Large intestine (tissue), 12 donors: ENCODE measurements at places on chromosomes 2 and 18. TPM values are rescaled to one million over a fixed set of nuclear protein-coding genes. Genes with fewer than 3 reads are reported as not detected.
A peak's percentile ranks its signal among the peaks of the same experiment; 100 is the strongest.

- H3K4me1 ChIP-seq: peaks cover 3% of the 10 kb centered on the region
- peak within 1 kb of the TSS; percentile 53 for H3K4me3 ChIP-seq
- no peak within 1 kb of the TSS for H3K27ac ChIP-seq
Observed at GRCh38 chr2:23384551-23385343, at the start of gene KLHL29. TSS of gene KLHL29 (plus strand) at chr2:23385179. CDS start at chr2:23562197, 177,018 bp downstream.

DNA sequence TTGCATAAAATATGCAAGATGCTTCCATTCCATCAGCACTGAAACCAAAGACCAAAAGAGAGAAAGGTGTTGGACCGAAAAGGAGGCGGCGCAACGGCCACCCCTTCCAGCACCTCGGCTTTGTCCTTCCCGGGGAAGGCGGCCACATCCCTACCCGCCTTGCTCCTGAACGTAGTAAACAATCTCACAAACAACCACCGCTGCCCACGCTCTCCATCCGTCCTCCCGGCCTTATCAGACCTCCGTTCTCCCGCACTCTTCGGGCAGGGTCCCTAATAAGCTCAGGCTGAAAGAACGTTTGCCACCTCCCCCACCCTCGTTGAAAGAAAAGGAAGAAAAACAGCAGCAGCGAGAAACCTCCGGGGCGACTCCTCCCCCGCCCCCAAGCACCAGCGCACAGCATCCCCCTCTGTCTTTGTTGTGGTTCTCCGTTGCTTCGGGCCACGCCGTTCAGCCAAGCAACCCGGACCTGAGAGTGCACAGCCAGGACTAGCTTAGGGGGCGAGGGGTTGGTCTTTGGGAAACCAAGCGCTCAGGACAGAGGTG lies 4.4 kb downstream of the EVX2 start:
- no peaks in the 10 kb centered on the region for H3K36me3 ChIP-seq
- DNase-seq: no peak
- no peak overlapping the region for H3K4me3 ChIP-seq

Gene KCNS3
- polyA plus RNA-seq: 7.8 TPM

DNA sequence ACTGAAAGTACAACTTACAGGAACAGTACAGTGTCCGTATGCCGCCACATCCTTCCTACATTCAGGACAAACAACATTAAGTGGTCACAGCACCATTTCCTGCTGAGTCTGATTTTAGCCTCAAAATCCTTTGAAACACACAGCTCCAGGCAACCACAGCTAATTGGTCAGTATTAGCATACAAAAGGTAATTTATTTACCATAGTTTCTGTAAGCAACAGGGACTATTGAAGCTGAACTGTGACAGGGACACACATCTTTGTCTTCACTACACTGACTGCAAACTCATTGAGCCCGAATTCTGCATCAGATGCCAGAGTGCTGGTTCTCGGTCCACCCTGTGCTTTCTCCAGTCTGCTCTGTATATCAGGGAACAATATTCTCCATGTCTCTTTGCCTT lies 151.8 kb downstream of the ST6GAL2 start:
- no peak overlapping the region for H3K4me3 ChIP-seq
- no peak for DNase-seq
- H3K4me1 ChIP-seq: no peaks in the 10 kb centered on the region
- no peaks in the 10 kb centered on the region for H3K27me3 ChIP-seq
- H3K27ac ChIP-seq: no peak overlapping the region

DNA sequence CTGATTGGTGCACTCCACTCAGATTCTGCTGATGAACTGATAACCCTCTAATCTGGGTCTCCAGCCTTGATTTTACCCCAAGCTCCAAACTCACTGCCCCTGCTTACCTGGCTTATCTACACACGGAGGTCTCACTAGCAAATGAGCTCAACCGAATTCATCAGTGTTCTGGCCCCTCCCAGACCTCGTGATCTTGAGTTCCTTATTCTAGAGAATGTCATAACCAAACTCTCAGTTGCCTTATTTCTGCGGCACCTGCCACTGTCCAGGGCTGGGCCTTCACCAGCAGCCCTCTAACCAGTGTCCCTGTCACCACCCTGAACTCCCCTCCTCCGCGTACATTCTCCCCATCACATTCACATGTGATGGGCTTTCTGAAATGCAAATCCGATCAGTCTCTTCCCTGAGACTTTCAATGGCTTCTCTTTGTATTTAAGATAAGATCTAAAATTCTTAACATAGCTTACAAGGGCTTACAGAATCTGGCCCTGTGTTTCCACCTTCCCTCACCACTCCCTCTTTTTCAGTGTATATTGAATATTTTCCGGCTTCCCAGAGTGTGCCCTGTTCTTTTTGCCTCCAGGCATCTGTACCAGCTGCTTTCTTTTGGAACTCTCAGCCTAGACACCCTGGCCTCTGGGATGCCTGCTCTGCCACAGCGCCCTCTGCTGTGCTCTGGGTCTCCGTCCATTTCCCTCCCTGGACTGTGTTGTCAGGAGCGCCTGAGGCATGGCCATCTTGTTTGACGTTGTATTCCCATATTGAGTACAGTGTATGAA lies 31.1 kb downstream of the NAB1 start:
- peak; percentile 37 for DNase-seq
- H3K27me3 ChIP-seq: no peaks in the 10 kb centered on the region
- no peak overlapping the region for H3K4me3 ChIP-seq
- H3K27ac ChIP-seq: no peak overlapping the region
- peaks cover 6% of the 10 kb centered on the region for H3K36me3 ChIP-seq

Gene GPR45
- 0.09 TPM for polyA plus RNA-seq

Gene CHRND
- polyA plus RNA-seq: 0.27 TPM

Gene SETBP1
- polyA plus RNA-seq: 6.7 TPM

Gene PRSS56
- not detected for polyA plus RNA-seq

Gene KCNF1
- polyA plus RNA-seq: 1.3 TPM

DNA sequence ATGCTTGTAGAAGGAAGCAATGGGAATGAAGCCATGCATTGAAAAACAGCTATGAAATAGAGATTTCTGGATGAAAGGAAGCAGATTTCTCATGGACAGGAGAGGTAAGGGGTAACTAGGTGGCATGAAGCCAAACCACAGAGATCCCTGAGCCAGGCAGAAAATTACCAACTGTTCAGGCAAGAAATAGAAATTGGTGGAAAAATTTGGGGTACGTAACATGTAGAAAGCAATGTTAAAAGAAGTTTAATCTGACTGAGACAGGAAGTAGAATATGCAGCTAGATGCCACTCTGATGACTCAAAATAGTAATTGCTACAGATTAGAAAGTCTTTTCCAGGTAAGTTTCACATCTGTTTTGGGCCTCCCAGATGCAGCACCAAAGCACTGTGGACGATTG lies 928.5 kb upstream of the CELF4 start:
- DNase-seq: no peak
- H3K36me3 ChIP-seq: no peaks in the 10 kb centered on the region
- H3K4me3 ChIP-seq: no peak overlapping the region

Gene SERPINB2
- 0.15 TPM for polyA plus RNA-seq

Gene CLEC4F
- 2.9 TPM for polyA plus RNA-seq

DNA sequence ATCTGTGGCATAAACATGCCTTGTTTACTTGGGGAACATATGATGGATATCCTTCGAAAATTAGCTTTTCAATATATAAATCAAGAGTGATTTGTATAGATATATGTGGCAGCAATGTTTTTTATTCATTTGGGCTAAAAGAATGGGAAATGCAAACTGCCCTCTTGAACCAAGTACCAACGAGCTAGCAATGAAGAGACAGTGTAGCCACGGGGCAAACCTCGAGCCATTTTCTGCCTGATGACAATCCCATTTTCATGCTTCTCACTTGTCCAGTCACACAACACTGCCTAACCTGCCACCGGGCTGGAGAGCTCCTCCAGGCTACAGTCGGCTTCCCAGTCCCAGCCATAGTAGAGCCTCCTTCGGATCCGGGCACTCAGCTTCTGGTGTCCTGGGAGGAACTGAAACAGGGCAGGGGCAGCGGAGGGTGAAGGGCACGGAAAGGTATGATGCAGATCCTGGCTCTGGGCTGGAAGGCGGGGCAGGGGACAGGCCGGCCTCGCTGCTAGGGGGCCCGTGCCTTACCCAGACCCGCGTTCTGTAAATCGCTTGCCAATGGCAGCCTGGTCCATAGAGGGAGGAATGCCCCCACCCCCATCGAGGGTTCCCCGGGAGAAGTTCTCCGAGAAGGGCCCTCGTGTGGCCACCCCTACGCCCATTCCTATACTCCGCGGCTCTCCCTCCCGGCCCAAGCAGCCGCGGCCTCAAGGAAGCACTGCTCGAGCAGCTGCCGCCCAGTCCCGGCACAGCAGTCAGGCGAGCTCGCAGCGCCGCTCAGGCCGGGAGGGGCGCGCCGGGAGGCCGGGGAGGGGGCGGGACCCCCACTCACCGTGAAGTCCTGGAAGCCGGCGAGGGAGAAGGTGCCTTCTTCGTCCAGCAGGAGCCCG lies 552 bp downstream of the CNPPD1 start:
- H3K27ac ChIP-seq: peak overlapping the region; percentile 98
- peak overlapping the region; percentile 70 for H3K4me3 ChIP-seq
- DNase-seq: peak; percentile 67
- no peaks in the 10 kb centered on the region for H3K27me3 ChIP-seq
- peaks cover 55% of the 10 kb centered on the region for H3K36me3 ChIP-seq
- H3K4me1 ChIP-seq: peaks cover 21% of the 10 kb centered on the region

DNA sequence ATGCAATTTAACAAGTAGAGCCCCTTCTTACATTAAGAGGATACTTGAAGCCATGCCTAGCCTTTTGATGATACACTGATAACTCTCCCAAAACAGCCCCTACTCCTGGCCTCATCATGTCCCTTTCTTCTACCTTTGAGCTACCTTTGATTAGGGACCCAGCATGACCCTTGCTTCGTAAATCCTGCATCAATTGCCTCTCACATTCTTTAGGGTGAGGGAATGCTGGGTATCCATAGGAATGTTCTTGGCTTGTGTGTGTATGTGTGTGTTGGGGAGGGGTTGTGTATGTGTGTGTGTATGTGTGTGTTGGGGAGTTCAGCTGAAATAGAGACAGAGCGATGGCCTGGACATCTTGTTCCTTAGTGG lies 5.3 kb upstream of the KRCC1 start:
- H3K4me1 ChIP-seq: peaks cover 7% of the 10 kb centered on the region
- no peaks in the 10 kb centered on the region for H3K36me3 ChIP-seq
- DNase-seq: no peak
- no peaks in the 10 kb centered on the region for H3K27me3 ChIP-seq
- no peak overlapping the region for H3K27ac ChIP-seq

Gene SLC9A2
- 2.1 TPM for polyA plus RNA-seq

Gene AQP12A
- 5.0 TPM for polyA plus RNA-seq

GRCh38 chr2:25897506-25897905 lies 19.2 kb upstream of the ASXL2 start:
- H3K4me1 ChIP-seq: no peaks in the 10 kb centered on the region
- no peak overlapping the region for H3K27ac ChIP-seq
- H3K27me3 ChIP-seq: peaks cover 2% of the 10 kb centered on the region
- no peak overlapping the region for H3K4me3 ChIP-seq
- DNase-seq: no peak

DNA sequence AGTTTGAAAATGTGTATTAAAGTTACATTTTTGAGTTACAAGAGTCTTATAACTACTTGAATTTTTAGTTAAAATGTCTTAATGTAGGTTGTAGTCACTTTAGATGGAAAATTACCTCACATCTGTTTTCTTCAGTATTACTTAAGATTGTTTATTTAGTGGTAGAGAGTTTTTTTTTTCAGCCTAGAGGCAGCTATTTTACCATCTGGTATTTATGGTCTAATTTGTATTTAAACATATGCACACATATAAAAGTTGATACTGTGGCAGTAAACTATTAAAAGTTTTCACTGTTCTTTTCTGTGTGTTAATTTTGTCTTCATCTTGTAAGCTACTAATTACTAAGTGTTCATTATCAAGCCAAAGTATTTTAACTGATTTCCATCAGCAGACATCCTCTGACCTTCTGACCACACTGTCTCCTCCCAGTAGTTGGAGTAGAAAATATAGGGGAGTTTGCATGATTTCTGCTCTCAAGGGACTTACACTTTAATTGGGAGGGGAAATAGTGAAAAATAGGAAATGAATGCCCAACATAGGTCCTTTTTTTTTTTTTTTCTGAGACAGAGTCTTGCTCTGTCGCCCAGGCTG lies 4.3 kb downstream of the PMAIP1 start:
- peaks cover 2% of the 10 kb centered on the region for H3K36me3 ChIP-seq
- no peak overlapping the region for H3K4me3 ChIP-seq
- H3K27me3 ChIP-seq: peaks cover 20% of the 10 kb centered on the region
- H3K27ac ChIP-seq: no peak overlapping the region

DNA sequence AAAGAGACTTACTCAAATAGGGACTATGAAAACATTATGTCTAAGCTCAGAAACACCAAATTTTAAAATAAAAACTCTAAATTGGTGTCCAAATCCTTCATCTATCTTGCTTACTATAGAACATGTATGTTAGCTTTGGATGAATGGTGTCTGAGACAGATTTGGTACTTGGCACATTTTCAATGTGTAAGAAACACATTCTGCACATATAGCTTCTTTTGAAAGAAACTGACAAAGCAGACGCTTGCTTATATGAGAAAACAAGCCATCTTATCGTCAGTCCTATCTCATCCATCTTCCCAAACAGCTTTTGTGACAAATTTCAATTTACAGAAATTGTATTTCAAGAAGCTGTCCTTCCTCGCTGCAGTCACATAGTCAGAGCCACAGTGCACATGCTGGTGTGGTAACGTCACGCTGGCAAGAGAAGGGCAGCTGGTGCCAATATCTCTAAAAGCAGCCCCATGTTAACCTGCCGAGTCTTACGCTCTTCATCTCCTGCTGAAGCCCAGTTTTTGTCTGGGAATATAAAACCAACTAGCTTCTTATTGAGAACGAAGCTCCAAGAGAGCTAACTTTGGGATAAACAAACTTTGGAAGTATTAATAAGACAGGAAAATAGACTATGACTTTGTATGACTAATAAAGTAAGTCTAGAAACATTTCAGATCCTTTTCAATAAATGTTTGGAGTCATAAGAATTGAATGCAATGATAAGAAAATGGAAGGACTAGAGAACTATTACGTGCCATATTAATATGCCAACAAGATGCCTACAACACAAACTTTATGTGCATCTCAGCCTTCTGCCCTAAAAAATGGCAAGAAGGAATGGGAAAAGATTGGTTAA lies 74.9 kb upstream of the TFCP2L1 start:
- peaks cover 62% of the 10 kb centered on the region for H3K36me3 ChIP-seq
- H3K4me1 ChIP-seq: no peaks in the 10 kb centered on the region
- DNase-seq: no peak
- no peak overlapping the region for H3K4me3 ChIP-seq
- H3K27me3 ChIP-seq: no peaks in the 10 kb centered on the region
- H3K27ac ChIP-seq: no peak overlapping the region

Gene SEPTIN10
- 67.4 TPM for polyA plus RNA-seq

GRCh38 chr2:144682248-144682647 lies 162.3 kb upstream of the ZEB2 start:
- no peak overlapping the region for H3K4me3 ChIP-seq
- no peaks in the 10 kb centered on the region for H3K27me3 ChIP-seq
- no peak overlapping the region for H3K27ac ChIP-seq
- peaks cover 12% of the 10 kb centered on the region for H3K4me1 ChIP-seq
- H3K36me3 ChIP-seq: no peaks in the 10 kb centered on the region

DNA sequence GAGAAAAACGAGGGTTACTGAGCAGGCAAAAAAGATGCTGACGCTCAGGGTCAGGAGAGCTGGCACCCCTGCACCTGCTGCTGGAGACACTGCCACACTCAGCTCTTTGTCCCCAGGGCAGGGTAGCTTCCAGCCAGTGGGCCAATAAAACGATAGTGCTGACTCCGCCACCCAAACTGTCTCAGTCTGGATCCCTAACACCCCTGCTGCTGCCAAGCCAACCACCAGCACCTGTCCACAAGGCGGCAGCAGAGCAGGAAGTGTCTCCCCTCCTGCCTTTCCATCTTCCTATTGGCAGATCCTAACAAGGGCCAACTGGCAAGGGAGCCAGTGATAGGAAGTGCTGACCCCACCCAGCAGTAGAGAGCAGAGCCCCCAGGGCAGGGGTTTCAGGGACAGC lies 531.5 kb upstream of the SALL3 start:
- H3K36me3 ChIP-seq: no peaks in the 10 kb centered on the region
- no peak for DNase-seq
- no peaks in the 10 kb centered on the region for H3K4me1 ChIP-seq
- H3K4me3 ChIP-seq: no peak overlapping the region
- H3K27me3 ChIP-seq: no peaks in the 10 kb centered on the region
